ENCODE measurements at places on chromosomes 1 and 21. TPM values are rescaled to one million over a fixed set of nuclear protein-coding genes. Genes with fewer than 3 reads are reported as not detected.

- DNase-seq: no peak
Observed at GRCh38 chr21:35168735-35169134, 119.6 kb upstream of the RUNX1 start.

DNA sequence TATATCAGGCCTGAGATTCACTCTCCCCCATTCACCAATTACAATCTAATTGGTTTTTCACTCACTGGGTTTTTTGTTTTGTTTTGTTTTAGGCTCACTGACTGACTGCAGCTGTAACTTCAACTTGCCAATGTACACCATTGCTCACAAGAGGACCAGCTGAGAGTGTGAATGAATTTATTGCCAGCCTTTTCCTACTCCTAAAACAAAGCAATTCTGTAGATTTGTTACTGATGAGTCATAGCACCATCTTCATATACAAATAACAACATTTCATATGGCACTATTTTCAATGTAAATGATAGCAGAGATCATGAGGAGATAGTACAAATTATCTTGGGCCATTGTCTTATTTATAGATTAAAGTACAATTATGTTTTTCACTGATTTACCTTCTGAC, 76.0 kb upstream of the DPYD start:
- DNase-seq: no peak

DNA sequence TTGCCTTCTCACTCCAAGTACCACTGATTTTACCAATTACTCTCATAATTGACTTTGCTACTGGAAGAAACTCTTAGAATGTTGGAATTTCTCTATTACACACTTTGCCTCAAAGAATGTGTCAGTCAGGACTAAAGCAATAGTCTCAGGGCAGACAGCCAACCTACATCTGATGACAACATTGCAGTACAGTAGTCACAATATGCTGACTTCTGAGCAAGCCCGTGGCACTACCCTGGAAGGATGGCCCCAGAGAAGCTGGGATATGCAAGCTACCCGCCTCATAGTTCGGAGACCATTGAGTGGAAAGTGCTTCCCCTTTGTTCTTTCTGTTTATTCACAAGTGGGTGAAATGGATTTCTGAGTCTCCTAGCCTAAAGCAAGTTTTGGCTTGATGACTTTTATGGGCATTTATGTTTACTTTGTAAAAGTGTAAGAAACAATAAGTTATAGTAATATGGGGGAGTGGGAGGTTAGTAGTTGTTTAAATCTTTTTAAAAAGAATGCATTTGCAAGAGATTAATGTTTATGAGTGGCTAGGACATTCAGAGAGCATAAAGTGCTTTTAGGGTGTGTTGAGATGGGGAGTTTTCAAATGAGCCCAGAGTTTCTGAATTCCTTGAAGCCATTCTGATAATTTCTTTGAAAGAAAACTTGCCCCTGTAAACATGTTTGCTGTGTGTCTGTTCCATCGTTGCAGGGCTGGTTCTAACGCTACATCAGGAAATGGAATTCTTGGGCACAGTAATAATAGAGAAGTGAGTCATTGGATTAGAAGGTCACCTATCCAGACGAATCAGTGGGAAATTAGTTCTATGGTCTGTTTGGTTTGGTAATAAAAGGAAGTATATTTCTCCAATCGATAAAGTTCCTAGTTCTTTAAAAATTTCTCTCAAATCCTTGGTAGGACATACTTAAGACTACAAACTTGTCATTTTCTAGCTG, 63.8 kb downstream of the LMO4 start:
- no peak for DNase-seq

GRCh38 chr1:178518894-178519293, 6.0 kb downstream of the TEX35 start:
- no peak for DNase-seq

GRCh38 chr1:172812118-172812517, 153.2 kb downstream of the FASLG start:
- no peak for DNase-seq

DNA sequence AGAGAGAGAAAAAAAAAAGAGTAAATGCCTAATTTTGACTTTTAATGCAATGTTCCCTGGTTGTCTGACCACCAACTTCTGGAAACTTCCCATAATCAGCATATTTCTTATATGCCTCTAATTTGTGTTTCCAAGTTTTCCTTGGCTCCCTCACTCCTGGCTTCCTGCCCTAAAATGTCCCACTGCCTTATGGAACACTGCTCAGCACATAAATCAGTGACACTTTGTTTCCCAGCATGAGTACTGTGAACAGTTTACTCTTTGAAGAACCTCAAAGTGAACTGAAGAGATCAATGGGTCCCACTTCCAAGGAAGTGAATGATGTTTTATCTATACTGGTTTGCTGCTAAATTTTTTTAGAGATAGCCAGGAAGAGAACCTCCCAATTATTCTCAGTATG, 271.3 kb upstream of the PRMT6 start:
- no peak for DNase-seq

DNA sequence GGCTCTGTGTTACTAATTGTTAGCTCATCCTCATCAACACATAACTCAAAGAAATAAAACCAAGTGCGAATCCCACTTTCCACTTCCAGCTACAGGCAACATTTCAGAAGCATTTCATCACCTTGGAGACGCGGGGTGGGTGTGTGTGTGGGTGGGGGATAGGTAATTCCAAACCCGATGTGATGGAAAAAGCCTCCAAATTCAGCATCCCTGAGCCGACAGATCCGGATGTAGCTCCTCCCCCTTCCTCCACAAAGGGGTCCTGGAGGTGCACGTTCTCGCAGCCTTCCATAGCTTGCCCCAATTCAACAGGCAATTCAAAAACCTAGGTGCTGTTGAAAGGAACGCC, 486 bp downstream of the HSPA13 start:
- DNase-seq: peak; percentile 63

- no peak for DNase-seq
Observed at GRCh38 chr21:26544201-26544775, 28.8 kb downstream of the CYYR1 start.

GRCh38 chr1:226044514-226045101, 17.9 kb upstream of the H3-3A start:
- DNase-seq: no peak

DNA sequence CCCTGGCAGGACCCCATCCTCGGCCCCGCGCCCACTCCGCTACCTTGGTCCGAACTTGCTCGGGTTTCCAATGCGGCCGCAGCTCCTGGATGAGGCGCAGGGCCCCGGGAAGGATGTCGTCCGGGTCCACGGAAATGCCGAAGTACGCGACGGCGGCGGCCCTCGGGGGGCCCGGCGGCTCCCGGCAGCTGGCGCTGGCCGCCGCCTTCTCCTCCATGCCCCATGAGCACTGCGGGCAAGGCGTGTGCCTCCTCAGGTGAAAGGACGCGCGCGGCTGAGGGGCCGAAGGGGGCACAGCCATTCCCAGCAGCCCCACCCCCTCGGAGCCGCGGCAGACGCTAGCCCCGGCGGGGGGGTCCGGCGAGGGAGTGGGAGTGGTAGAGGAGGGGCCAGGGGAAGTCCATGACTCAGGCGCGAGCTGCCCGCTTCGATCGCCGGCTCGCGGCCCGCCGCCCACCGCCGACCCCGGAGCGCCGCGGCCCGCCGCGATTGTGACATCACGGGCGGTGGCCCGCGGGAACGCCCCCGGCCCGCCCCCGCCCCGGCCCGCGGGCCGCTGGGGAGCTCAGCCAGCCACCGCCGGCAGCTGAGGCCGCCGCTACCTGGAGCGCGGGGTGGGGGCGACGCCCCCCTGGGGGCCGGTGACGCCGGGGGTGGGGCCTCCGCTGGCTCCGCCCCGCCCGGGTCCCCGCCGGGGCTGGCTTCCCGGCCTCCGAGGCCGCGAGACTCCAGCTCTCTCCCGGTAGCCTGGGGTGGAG, at the start of gene ETNK2:
TSS of gene ETNK2 (minus strand) at position 493 of the 758 bp plus-strand sequence. CDS start at position 301, 192 bp downstream.
- peak; percentile 97 for DNase-seq

GRCh38 chr1:82284213-82284612, 483.5 kb downstream of the ADGRL2 start:
- DNase-seq: no peak

DNA sequence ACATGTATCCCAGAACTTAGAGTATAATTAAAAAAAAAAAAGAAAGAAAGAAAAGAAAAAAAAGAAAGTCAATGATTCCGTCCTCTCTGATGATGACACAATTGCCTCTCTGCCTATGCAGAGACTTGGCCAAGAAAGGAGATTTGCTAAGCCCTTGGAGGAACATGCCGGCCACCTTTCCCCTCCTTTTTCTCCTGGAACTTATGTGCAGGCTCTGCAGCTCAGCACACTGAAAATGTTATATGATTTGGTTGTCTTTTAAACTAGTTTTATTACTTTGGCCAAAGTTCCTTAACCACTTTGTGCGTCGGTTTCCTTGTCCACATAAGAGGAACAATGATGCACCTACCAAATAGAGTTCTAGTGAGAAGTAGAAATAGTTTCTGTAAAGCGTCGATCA, 111.4 kb upstream of the ZNF644 start:
- no peak for DNase-seq

GRCh38 chr1:5809207-5809788, 182.9 kb downstream of the NPHP4 start:
- DNase-seq: no peak

DNA sequence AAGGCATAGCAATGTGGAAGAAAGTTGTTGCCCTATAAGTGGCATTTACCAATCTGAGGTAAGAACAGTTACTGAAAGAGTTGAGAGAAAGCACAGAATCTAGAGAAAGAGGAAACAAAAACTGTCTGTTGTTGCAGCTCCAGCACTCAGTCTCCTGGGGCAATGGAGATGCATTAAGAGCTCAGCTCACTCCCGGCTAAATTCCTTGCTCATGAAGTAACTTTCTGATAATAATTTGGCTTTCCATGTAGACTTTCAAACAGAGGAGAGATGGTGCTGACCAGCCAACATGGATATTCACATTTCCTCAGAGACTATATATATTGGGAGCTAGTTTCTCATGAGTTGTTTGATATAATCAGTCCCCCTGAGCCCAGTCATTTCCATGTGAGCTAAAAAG, 135.3 kb downstream of the GDAP2 start:
- DNase-seq: no peak

DNA sequence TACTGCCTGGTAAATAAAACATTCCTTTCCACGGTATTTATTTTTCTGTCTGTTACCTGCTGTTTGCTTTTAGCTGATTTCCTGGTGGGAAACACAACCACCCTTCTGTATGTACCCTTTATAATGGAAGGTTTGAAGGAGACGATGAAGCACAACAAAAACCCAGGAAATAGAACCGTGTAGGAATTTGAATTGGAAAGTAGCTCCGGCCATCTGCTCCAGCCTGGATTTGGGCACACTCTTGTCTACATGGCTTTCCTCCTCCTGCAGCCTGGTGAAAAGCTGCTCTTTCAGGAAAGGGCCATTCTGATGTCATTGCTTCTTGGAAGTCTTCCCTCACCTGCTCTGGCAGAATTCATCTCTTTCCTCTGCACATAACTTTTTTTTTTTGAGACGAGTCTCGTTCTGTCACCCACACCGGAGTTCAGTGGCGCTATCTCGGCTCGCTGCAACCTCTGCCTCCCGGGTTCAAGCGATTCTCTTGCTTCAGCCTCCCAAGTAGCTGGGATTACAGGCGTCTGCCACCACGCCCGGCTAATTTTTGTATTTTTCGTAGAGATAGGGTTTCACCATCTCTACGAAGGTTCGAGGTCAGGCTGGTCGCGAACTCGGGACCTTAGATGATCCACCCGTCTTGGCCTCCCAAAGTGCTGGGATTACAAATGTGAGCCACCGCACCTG, 2.7 kb downstream of the AK4 start:
- DNase-seq: no peak

DNA sequence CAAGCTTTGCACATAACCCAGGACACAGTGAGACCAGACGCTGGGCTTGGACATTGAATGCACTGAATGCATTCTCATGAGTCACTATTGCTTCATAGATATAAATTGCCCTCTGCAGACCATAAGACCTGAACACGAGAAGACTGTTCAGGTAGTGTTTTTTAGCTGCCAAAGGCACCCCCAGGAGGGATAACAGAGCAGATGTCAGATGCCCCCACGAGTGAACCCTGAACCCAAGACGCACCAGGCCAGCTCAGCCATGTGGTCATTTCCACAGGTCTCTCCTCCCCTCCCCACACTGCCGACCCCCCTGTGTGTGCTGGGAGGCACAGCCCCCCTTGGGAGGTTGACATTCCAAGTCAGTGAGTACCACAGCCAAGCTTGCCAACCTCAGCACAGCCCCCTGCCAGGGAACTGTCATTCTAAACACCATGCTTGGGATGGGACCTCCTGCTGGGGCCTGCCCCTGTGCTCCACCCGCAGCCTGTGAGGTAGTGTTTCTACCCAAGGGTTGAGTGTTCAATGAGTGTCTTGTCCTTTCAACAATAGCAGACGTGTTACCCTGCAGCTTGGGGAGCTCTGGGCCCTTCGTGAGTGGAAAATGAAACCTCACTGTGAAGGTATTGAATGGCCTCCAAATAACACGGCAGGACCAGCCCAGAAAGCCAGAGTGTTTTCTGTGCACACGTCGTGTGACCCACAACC, 68.2 kb downstream of the PSMG1 start:
- DNase-seq: no peak

GRCh38 chr1:220882061-220882891, 3.0 kb downstream of the HLX start:
- DNase-seq: peak; percentile 91

DNA sequence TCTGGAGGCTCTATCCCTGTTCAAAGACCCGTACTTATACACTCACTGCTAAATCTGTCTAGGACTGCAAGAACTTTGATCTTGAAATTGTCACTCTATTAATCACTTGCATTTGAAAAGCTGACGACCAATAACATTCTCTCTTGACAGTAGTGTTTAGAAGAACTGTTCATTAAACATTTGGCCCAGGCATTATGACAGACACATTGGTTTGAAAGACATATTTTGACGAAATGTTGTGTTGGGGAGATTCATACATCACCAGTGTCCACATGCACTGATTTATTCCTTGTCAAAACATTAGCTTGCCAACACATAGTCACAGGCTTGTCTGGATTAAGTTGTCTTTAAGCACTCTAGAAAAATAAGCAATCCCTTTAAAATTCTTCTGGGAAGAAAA, 951.3 kb downstream of the ADGRL2 start:
- no peak for DNase-seq

DNA sequence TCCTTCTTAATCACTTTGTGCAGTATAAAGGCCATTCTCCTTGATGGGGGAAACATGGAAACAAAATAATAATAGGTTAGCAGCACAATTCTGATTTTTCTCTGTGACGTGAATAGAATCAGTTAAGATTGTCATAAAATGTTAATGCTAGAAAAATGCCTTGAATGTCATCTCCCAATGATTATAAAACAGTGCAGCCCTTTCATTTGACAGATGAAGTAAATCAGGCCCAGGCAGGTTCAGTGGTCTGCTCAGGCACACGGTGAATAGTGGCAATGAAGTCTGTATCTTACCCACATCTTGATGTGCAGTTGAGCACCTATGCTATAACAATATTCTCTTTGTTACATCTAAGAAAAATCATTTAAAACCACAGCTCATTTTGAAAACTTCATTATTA, 32.2 kb upstream of the ZNF281 start:
- no peak for DNase-seq

Gene NGF
- 0.14 TPM for total RNA-seq

Gene PRAMEF6
- total RNA-seq: not detected

Gene KIF2C
- total RNA-seq: 164 TPM

Gene SH2D1B
- total RNA-seq: not detected

Gene NHLH1
- total RNA-seq: 0.21 TPM

Gene LCA5L
- 0.17 TPM for total RNA-seq

Gene RAB42
- total RNA-seq: 6.2 TPM

Data from H7 (cell line).